ENCODE measurements at places on chromosomes 4 and X.

- DNase-seq = no peak
Observed at GRCh38 chrX:22073928-22074327, 41.8 kb downstream of the PHEX start.

GRCh38 chr4:101254776-101255175, 92.5 kb downstream of the PPP3CA start:
- DNase-seq = peak; percentile 47

DNA sequence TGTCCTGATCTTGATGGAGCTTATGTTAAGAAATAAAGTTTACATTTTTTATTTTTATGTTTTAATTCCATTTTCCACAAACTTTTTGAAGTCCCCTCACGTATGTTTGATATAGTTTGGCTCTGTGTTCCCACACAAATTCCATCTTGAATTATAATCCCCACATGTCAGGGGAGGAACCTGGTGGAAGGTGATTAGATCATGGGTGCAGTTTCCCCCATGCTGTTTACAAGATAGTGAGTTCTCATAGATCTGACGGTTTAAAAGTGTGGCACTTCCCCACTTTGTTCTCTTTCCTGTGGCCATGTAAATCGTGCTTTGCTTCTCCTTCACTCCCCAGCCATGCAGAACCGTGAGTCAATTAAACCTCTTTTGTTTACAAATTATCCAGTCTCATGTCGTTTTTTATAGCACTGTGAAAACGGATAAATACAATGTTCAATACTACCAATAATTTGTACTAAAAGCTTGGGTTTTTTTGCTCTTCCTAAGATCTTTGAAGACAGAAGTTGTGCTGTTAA, 89.8 kb downstream of the PAPSS1 start:
- DNase-seq = no peak

DNA sequence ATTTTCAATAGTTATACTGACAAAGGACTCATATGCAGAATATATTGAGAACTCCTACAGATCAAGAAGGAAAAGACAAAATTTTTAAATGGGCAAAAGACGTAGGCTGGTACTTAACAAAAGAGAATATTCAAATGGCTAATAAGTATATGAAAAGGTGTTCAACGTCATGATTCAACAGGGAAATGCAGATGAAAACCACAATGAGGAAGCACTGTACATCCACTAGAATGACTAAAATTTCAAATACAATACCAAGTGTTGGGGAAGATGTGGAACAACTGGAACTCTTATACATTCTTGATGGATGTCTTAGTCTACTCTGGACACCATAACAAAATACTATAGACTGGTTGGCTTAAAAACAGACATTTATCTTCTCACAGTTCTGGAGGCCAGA, 1.3 kb upstream of the MRFAP1L1 start:
- DNase-seq = no peak

DNA sequence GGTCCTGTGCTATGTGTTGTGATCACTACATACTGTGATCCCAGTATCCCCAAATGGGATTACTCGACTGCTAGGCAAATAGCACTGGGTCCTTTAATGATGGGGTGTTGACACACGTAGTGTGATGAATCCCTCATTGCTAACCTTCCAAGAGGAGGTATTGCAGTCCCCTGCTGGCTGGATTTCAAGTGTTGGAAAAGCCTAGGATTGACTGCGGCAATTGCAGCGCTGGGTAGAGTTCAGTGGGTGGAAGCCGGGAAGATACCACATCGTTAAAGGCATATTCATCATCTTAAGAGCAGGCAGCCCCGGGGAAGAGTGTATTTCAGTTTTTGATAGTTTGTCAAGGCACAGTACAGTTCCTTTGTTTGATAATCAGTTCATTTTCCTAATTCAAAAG, 159.9 kb downstream of the TRIML1 start:
- peak; percentile 59 for DNase-seq

GRCh38 chr4:54912155-54912554, 213.2 kb downstream of the KDR start:
- no peak for DNase-seq

DNA sequence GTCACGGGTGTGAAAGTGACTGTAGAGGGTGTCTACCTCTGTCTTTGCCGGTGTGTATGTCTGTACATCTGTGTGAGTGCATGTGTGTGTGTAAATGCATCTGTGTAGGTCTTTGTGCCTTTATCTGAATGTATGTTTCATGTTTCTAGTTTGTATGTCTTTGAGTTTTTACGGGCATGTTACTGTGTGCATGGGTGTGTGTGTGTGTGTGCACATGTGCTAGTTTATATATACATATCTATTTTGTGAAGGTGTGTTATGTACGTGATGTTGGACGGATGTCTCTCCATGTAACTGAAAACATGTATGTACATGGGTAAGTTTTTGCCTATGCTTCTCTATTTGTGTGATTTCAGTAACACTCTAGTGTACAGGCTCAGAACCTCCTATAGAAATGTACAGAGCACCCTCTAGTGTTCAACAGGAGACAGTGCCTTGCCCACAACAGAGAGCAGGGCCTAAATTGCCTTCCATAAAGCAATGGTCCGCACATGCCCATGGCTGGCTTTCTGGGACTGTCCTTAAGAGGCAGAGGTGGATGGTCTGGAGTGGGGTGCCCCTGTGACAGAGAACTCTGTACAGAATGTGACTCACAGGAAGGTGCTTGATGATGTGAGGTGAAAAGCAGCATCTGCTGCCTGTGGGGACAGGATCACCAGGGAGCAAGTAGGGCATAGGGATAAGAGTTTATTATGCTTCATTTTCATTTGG, 343.5 kb downstream of the RAPGEF2 start:
- peak; percentile 79 for DNase-seq

GRCh38 chrX:7996414-7996813, 69.2 kb upstream of the PNPLA4 start:
- peak; percentile 12 for DNase-seq

DNA sequence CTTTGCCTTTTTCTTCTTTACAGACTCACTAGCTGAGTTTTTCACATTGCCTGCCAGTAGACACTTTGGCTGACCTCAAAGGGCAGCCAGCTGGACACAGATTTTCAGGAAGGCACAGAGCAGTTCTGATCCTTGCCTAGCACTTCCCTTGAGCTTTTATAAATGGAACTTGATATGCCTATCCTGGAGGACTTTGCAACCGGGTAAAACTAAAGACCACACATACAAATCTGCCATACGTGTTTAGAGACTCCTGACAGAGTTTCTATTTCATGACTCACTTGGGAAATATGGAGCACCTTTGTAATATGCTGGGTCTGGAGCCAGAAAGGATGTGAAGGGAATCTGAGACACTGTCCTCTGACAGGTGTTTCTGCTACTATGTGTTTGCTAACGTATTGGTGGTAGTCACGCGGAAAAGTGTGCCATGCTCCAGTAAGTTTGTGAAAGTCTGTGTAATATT, 56.7 kb upstream of the RASSF6 start:
- DNase-seq = peak; percentile 31

GRCh38 chr4:103634236-103634635, 85.5 kb downstream of the TACR3 start:
- DNase-seq = no peak

DNA sequence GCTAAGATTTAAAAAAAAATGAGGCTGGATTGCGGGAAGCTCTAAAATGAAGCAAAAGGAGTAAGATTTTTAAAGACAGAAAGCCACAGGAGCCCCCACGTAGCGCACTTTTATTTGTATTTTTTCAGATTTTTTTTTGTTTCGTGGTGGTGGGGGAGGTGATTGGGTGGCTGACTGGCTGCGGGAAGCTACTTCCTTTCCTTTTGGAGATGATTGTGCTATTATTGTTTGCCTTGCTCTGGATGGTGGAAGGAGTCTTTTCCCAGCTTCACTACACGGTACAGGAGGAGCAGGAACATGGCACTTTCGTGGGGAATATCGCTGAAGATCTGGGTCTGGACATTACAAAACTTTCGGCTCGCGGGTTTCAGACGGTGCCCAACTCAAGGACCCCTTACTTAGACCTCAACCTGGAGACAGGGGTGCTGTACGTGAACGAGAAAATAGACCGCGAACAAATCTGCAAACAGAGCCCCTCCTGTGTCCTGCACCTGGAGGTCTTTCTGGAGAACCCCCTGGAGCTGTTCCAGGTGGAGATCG, 908 bp downstream of the PCDH10 start:
- DNase-seq = no peak

GRCh38 chr4:110075083-110075738, 123.2 kb downstream of the ELOVL6 start:
- DNase-seq = no peak

- peak; percentile 93 for DNase-seq
Observed at GRCh38 chr4:121789960-121790829, 10.9 kb upstream of the EXOSC9 start.

DNA sequence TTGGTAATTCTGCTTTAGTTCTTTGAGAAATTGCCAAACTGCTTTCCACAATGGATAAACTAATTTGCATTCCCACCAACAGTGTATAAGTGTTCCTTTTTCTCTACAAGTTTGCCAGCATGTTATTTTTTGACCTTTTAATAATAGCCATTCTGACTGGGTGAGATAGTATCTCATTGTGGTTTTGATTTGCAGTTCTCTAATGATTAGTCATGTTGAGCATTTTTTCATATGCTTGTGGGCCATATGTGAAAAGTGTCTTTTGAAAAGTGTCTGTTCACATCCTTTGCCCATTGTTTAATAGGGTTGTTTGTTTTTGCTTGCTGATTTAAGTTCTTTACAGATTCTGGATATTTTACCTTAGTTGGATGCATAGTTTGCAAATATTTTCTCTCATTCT, 25.9 kb downstream of the ENPEP start:
- DNase-seq = peak; percentile 72

DNA sequence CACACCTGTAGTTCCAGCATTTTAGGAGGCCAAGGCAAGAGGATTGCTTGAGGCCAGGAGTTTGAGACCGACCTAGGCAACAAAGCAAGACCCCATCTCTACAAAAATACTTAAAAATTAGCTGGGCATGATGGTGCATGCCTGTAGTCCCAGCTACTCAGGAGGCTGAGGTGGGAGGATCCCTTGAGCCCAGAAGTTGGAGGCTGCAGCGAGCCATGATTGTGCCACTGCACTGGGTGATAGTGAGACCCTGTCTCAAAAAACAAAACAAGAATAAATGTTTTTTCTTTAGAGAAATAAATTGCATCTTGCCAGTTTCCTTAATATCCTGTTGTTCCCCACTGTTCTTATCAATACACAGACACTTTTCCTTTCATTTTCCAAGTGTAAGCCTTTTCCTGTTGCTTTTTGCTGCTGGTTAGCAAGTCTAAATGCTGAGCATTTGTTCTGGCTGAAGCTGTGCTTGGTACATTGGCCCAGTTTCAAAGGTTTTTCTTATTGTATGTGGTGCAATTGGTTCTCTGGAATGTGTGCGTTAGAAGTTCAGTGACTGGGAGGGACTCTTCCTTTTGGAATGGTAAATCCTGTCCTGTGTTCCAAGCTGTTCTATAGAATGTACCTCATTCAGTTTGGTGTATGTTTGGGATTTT, 98.2 kb downstream of the AFF1 start:
- peak; percentile 77 for DNase-seq

DNA sequence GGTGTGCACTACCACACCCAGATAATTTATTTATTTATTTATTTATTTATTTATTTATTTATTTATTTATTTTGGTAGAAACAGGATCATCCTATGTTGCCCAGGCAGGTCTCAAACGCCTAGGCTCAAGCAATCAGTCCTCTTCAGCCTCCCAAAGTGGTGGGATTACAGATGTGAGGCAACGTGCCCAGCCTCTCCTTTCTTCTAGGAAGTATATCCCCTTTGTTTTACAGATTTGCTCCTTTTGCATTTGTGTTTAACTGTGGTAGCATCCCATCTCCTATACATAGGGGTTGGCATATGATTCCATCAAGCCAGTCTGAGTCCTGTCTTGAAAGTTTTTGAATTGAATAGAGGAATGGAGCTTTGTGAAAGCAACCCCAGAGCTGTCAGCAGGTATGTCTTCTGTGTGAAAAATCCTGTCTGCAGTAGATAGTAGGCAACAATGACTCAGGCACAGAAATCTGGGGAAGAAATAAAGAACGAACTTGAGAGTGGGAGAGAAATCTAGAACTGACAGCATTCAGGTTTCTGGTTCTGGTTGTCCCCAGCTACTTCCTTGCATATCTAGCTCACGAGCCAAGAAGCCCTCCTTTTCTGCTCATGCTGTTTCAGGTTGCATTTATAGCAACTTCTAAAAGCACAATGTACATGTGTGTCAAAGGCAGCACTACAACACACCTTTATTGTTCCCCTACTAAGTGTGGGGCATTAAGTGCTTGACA, 113.7 kb upstream of the LSM6 start:
- no peak for DNase-seq

GRCh38 chrX:15014281-15014680, 141.1 kb downstream of the MOSPD2 start:
- DNase-seq = peak; percentile 21

- DNase-seq = no peak
Observed at GRCh38 chr4:81021142-81021944, 9.2 kb upstream of the BMP3 start.

GRCh38 chr4:141486375-141486997, 149.9 kb upstream of the IL15 start:
- peak; percentile 91 for DNase-seq

- no peak for DNase-seq
Observed at GRCh38 chr4:53147197-53147596, 218.7 kb downstream of the SCFD2 start.

DNA sequence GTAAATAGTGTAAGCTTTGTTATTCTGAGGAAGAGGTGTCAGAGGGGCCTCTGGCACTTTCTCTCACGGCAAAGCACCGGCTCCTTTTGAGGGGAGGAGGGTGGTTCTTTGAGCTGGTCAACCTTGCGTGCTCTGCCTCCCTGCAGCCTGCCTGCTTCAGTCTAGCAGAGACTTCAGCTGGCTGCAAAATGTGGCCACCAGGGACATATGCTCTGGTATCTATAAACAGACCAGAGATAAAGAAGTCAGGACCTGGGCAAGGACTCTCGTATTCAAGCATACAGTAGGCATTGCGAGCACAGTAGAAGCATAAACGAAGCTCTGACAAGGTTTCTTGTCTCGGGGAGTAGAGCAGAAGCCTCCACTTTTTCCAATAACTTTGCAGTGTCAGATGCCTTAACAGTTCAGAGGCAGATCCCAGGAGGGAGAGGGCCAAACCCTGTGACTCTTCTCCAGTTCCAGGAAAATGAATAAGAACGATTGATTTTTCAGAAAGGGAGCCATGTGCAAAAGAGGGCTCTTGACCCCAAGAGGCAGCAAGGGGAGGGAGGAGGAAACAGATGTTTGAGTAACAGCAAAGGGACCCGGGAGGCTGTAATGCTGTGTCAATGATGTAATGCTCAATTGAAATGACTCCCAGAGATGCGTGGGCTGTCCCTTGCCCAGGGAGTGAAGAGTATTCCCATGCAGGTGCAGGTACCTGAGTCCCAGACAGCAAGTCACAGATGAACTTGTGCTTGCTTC, 57.9 kb upstream of the TEX13D start:
- no peak for DNase-seq

GRCh38 chrX:50088645-50089044, 112.2 kb downstream of the AKAP4 start:
- no peak for DNase-seq

- DNase-seq = no peak
Observed at GRCh38 chr4:187141101-187141500, 417.4 kb upstream of the FAT1 start.

GRCh38 chr4:74638001-74638400, 156.3 kb downstream of the BTC start:
- DNase-seq = peak; percentile 37

- no peak for DNase-seq
Observed at GRCh38 chr4:142281999-142282398, 564.1 kb downstream of the INPP4B start.

All from fibroblast of skin of right biceps (primary cell).